ENCODE measurements at places on chromosomes 1 and 21.
A peak's percentile ranks its signal among the peaks of the same experiment; 100 is the strongest.

DNA sequence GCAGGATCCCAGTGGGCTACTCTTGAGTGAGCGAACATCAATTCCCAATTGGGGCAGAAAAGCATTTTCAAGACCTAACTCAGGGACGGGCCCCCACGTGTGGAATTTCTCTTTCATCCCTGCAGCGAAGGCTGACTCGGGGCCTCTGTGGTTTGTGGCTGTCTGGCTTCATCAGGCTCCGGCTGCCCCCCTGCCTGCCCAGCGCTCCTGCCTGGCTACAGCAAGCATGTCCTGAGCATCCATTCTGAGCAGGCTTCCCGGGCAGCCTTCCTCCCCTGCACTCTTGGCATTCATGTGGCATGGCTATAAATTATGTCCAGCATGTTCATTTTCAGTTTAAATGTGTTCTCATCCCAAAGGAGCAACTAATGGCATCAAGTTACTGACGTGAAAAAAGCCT, 588.1 kb downstream of the KIF26B start:
- no peak for DNase-seq

DNA sequence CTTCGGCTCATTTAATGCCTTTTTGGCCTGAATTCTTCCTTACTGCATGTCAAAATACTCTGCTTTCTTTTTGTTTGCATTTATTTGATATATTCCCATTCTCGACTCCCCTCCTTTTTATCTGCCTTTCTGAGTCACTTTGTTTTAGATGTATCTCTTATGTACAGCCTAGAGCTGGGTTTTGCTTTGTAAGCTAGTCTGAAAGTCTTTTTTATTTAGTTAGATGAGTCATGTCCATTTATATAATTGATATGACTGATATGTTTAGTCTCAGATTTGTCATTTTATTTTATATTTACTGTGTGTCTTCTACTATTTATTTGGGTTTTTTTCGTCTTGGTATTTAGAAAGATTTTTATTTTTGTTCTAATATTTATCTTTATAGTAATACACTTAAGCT, 33.6 kb upstream of the GNG5 start:
- DNase-seq: no peak

- DNase-seq: no peak
Measured at GRCh38 chr1:42851960-42852607, 5.7 kb downstream of the ZNF691 start.

GRCh38 chr1:241606544-241606943, 33.6 kb downstream of the CHML start:
- DNase-seq: no peak

DNA sequence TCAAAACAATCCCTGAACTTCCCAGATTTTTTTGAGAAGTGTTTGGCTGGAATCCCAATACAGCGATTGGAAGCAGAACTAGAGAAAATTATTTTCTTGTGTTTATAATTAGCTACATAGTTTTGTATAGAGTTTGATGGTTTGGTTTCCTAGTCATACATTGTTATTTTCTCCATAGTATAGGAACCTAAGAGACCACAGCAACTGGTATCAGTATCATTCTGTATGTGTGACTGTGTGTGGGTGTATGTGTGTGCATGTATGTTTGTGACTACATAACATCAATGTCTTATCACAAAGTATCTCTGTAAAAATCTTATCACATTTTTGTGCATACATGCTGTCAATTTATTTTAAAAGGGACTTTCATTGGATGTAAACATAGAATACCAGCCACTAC, 780.5 kb downstream of the MRPL39 start:
- no peak for DNase-seq

DNA sequence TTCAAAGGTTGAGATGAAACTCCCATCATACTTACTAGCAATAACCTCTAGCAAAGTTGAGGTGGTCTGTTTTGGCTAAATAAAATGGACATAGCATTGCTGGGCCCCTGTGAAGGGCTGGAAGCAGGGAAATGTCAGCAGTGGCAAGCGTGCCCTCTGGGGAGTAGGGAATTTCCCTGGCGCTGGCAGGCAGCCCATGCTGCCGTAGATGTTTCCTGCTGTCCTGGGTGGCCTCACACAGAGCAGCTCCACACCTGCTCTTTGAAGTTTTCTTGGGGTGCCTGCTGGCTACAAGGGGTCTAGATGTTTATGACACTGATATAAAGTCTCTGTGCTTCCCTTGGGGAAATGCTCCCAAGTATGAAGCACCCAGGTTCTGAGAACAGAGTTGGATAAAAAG, 30.2 kb downstream of the ADARB1 start:
- DNase-seq: no peak

- DNase-seq: no peak
Measured at GRCh38 chr1:195733826-195734225, 874.4 kb downstream of the KCNT2 start.

DNA sequence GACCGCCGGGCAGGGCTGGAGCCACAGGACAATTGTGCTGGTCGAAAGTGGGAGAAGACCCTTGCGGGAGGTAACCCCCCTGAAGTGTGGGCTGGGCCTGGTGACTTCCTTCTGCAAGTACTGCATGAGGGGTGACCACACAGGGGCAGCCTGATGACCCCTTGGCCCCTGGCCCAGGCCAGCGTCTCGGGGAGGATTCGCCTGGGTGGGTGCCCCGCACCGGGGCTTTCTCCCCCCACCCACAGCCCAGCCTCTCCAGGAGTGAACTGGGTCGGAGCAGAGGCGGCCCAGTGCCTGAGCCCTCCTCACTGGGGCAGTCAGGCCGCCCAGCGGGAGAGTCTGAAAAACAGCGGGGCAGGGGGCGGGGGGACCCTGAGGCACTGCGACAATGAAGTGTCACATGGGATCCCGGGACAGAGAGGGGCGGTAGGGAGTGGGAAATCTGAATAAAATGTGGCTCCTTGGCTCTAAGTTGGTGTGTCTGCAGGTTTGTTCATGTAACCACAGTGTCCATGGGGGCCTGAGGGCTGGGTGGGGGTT, 1.6 kb upstream of the DNMT3L start:
- DNase-seq: no peak

GRCh38 chr1:80050523-80050922, 1044.0 kb upstream of the ADGRL4 start:
- no peak for DNase-seq

DNA sequence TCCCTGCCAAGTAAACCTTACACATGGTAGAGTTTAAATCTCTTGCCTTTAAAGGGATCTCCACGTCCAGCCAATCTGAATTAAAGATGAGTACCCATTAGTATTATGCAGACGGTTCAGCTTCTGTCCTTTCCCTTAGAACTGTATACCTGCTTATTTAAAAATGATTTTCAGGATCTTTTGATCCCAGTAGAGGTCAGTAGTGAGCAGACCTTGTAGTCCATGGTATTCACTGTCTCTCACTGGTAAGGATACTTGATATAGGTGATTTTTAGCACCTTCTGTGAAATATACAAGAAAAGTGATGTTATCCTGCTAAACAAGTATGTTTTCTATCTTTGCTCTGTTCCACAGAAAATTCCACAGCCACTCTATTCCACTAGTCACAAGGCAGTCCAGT, 1211.6 kb upstream of the ADGRL4 start:
- peak; percentile 5 for DNase-seq

- DNase-seq: no peak
Measured at GRCh38 chr1:10721381-10722321, 74.8 kb downstream of the CASZ1 start.

GRCh38 chr1:151222130-151222529, 23.8 kb downstream of the PIP5K1A start:
- DNase-seq: no peak

GRCh38 chr1:96721053-96721415, 550 bp upstream of the PTBP2 start:
- DNase-seq: no peak

- no peak for DNase-seq
Measured at GRCh38 chr1:96515925-96516324, 205.7 kb upstream of the PTBP2 start.

- no peak for DNase-seq
Measured at GRCh38 chr1:246617768-246618167, 51.5 kb downstream of the CNST start.

DNA sequence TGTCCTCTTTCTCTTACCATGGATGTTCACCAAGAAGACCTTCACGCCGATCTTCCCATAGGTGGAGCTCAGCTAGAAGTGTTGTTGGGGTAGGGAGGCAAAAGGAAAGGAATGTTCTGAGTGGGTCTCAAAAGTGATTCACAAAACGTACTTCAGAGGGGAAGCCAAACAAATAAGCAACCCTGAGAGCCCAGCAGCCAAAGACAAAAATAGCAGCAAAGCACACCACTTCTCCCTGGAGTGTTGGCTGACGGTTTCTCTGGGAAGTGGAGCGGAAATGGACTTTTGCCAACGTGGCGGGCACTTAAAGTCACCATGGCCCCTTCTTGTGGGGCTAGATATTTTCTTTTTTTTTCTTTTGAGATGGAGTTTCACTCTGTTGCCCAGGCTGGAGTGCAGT, 23.1 kb downstream of the SLC26A9 start:
- no peak for DNase-seq

GRCh38 chr1:198764748-198765147, 125.9 kb downstream of the PTPRC start:
- DNase-seq: no peak

GRCh38 chr1:59703226-59703917, 111.4 kb upstream of the HOOK1 start:
- no peak for DNase-seq

GRCh38 chr1:221458447-221459156, 283.3 kb downstream of the DUSP10 start:
- DNase-seq: peak; percentile 87

DNA sequence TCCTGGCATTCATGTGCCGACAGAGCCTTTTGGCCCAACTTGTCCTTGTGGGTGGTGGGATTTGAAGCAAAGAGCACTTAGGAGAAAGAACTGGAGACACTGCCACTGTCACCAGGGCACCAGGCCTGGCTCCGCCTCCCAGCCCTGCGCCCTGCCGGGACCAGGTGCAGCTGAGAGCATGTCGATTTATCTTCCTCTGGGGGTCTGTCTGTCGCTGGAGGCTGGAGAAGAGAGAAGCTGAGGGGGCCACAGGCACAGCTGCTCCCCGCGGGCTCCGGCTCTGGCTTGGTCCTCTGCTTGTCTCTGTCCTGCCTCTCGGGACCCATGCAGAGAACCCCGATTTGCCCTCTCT, 28.2 kb downstream of the PCNT start:
- no peak for DNase-seq

DNA sequence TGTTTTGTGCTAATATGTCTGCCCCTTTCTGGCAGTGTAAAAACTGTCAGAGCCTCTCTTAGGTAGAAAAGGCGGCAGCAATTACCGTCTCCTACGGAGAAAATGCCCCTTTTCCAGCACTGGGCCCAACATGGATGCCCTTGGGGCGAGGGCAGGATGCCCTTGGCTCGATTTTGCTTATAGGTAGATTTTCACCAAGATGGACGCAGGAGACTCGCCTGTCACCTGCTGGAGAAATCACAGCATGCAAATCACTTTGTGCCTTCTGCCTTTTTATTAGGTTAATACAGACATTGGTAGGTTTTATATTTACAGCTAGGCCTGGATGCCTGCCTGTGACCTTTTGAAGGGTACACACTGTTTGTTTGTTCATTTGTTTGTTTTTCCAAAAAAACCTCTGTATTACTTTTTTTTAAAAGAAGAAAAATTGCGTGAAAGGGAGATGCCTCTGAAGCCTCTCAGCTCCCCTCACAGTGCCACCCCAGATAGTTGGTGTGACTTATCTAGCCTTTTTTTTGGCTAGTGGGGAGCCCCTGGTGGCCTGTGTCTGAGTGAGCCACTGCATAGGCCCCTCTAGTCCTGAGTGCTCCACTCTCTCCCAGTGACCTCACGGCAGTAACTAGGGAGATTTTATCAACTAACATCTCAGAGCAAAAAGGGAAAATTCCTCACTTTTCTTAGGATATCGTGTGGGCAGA, 2.5 kb downstream of the ATP1B1 start:
- no peak for DNase-seq

DNA sequence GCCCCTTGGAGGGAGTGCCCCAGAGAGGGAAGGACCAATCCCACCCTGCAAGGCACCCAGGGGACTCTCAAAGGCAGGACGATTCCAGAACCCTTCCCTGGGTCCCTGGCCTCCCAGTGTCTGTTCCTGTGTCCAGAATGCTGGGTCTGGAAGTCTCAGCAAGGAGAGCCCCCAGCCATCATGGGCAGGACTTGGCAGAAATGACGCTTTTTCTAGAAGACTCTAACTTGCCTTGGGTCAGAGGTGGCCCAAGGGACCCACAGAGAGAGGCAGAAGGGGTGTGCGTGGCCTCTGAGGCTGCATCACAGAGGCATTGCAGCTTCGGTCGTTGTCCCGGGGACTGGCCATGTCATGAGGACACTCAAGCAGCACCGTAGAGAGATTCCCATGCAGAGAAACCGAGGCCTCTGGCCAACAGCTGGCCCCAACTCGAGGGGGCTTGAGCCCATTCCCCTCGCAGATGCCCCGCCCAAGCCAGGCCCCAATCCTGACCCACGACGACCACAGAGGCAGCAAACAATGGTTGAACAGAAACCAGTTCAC, 57.8 kb downstream of the WNT9A start:
- no peak for DNase-seq

DNA sequence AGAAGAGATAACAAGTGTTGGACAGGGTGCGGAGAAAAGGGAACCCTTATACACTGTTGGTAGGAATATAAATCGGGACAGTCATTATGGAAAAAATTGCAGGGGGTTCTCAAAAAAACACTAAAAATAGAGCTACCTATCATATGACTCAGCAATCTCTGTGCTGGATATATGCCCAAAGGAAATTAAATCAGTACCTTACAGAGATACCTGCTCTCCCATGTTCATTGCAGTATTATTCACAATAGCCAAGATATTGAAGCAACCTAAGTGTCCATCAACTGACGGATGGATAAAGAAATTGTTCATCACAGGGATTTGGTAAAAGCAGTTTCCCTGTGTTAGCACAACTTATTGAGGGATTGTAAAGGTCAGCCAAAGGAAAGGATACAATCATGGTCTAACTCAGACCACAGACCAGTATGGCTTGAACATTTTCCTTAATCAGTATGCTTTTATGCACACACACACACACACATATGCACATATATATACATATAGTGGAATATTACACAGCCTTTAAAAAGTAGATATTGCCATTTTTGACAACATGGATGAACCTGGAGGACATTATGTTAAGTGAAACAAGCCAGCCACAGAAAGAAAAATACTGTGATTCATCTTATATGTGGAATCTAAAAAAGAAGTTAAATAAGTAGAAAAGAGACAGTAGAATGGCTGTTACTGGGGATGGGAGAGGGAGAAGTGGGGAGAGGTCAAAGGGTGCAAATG, 44.2 kb upstream of the IRF2BP2 start:
- DNase-seq: no peak

GRCh38 chr1:32454726-32455125, 10.1 kb upstream of the ZBTB8B start:
- no peak for DNase-seq

GRCh38 chr1:6280761-6281451, 20.0 kb upstream of the GPR153 start:
- no peak for DNase-seq
